ENCODE measurements at places on chromosomes 1 and 21.

DNA sequence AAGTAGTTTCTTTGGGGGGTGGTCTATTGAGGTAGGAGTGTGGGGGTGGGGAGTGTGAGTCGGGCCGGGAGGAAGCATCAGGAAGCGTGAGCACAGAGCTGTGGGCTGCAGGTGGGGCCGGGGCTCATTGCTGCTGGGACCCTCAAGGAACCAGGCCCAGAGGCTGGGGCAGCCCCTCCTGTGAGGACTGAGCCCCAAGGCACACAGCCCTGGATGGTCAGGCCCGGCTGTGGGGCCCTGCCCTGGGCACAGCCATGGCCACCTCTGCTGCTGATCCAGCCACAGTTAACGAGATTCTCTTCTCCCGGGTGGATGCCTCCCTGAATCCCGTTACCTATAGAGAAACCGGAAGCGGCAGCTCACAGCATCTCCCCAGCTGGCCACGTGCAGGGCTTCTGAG lies 22.9 kb upstream of the SUMO3 start:
- DNase-seq: no peak

GRCh38 chr21:35207322-35207721 lies 158.2 kb upstream of the RUNX1 start:
- DNase-seq: no peak

GRCh38 chr1:17215545-17215890 lies 10.6 kb downstream of the PADI1 start:
- no peak for DNase-seq

GRCh38 chr1:159851407-159851806 lies 11.1 kb downstream of the VSIG8 start:
- DNase-seq: no peak

DNA sequence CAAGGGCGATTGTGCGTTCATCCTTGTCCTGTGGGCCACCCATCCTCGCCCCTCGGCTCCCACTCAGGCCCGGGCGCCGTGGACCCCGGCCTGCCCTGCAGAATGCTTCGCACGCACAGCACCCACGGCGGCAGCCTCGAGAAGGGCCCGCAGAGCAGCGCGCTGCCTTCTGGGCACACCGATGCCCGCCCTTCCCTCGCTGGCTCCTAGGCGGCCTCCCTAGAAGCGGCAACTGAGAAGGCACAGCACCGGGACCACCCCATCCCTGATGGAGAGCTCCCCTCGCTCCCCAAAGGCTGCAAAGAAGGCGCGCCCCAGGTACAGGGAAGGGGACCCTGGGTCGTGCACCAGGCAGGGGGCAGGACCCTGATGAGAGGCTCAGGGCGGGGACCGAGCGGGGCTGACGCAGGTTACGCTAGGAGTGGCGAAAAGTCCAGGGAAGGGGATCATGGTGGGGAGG lies 971 bp downstream of the CAPZB start:
- DNase-seq: no peak

GRCh38 chr21:43659136-43660000 lies at the start of the genes HSF2BP and RRP1B:
HSF2BP (minus strand) TSS chr21:43659488; CDS start chr21:43658096, 1,392 bp downstream.
RRP1B (plus strand) TSS chr21:43659560; CDS start chr21:43659665, 105 bp downstream.
- peak; percentile 90 for DNase-seq

DNA sequence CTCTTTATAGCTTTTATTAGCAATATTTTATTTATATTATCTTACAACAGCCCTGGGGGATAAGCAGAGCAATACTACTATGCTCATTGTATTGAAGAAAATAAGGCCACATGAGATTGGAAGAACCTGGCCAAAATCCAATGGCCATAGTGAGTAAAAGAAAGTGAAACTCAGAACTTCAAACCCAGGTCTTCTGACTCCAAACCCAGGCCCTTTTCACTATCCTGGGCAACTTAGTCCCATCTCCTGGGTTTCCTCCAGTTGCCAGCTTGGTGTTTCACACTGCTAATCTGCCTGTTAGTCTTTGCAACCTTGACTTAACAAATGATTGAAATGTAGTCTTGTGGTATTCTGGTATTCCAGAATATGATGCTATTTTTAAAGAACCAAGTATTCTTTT lies 22.4 kb upstream of the EXO1 start:
- no peak for DNase-seq

DNA sequence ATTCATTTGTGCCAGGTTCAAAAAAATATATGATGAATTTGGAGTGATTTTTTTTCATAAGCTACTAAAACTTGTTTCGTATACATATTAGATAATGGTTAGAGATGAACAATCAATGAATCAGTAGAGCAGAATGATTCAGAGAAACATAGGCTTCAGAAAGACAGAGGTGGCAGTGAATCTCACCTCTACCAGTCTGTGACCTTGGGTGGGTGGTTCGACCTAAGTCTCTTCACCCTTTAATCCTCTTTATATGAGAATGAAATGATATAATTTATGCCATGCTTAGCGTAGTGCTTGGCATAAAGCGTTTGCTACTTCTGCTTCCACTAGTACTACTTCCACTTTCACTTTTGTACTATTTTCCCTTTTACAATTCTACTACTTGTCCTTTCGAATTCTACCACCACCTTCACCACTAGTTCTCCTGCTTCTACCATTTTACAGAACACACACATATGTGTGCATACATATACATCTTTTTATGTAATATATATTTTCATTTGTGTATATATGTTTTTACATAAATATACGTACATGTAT lies 45.1 kb downstream of the FYB2 start:
- DNase-seq: no peak

- peak; percentile 49 for DNase-seq
Observed at GRCh38 chr1:165187031-165188009, 169.2 kb downstream of the LMX1A start.

- DNase-seq: no peak
Observed at GRCh38 chr1:234258071-234258470, 115.2 kb upstream of the COA6 start.

- DNase-seq: no peak
Observed at GRCh38 chr1:7827126-7827955, 25.5 kb downstream of the UTS2 start.

- peak; percentile 99 for DNase-seq
Observed at GRCh38 chr1:3900150-3900968, at the start of gene C1orf174. C1orf174 (minus strand) TSS chr1:3900272; CDS start chr1:3900186, 86 bp downstream.

DNA sequence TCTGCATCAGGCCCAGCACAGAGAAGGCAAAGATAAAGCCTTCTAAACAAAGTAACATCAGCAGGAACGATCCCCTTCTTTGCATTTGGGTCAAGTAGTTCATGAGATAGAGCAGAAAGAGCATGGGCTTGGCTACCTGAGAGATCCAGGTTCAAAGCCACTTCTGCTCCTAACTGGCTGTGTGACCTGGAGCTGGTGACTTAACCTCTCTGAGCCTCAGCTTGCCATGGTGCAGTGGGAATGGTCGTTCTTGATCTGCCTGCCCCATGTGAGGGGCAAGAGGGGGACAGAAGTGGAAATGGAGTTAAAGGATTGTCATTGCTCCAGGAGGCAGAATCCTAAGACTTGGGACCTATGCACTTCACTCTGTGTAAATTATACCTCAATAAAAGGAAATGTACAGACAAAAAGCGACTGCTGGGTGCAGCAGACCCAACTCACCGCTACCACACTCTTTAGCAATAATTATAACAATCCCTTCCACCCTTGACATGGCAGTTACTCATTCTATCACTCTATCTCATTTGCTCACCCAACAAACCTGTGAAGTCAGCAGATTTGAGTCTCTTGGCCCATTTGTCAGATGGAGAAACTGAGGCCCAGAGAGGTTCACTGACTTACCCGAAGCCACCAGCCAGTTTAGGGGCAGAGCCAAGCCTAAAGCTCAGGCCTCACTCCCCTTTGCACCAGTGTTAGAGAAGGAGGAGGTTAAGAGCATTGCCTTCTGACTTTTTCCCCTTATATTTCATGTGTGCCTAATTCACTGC lies 1.5 kb upstream of the MATN1 start:
- no peak for DNase-seq

GRCh38 chr1:87508247-87508787 lies 179.6 kb downstream of the LMO4 start:
- DNase-seq: no peak

DNA sequence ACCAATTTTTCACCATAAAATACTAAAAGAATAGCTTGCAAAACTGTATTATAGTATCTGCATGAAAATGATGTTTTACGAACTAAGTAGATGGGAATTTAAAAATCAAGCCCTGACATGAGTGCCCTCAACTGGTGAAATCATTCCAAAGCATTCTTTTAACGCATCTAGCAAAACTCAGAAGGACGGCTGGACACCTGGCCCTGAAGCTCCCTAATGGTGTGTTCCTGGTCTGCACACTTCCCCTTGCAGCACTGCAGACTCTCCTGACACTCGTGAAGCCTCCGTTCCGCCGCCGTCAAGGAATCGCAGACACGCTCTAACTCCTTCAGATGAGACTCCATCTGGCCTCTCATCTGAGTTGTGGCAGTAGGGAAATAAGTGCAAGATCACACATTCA lies 39.9 kb downstream of the ODF2L start:
- no peak for DNase-seq

DNA sequence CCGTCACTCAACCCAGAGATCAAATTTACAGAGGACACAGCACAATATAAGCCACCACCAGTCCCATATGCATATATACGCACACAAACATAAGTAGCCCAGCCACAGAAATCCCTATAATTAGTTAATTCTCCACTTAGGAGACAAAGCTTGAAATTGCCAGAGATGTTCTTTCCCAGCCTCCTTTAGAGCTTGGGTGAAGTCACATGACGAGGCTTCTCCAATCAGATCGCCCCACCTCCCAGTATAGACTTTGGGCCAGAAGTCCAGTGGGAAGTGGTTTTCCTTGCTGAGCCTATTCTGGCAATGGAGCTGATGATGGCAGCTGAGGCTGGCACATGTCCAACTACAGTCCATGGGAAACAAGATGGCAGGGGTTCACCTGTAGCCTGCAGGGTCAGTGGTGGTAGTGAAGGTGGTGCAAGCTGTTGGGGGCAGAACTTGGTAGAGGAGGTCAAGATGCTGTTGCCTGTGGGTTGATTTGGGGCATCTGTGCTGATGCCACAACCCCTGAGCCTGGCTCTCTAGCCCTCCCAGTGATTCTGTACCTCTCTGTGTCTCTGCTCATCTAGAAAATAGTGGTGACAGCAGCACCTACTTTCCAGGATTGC lies 535.9 kb downstream of the MATN1 start:
- no peak for DNase-seq

DNA sequence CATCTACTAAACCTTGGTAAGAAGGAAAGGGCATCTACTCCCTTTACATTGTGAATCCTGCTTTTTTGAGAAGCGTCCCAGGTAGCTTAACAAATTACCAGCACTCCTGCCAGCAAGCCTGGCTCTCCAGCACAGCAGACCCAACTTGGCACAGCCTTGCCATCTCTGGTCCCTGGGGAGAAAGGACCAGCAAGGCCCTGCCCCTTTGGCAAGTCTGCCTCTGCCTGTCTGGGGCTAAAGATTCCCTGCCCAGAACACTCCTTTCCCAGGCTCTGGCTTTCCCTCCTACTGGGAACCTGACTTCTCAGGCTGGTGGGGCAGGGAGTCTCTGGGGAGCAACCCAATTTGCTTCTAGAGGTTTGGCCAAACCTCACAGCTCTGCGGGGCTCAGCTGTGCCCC lies 68.5 kb downstream of the ATP2B4 start:
- DNase-seq: no peak

DNA sequence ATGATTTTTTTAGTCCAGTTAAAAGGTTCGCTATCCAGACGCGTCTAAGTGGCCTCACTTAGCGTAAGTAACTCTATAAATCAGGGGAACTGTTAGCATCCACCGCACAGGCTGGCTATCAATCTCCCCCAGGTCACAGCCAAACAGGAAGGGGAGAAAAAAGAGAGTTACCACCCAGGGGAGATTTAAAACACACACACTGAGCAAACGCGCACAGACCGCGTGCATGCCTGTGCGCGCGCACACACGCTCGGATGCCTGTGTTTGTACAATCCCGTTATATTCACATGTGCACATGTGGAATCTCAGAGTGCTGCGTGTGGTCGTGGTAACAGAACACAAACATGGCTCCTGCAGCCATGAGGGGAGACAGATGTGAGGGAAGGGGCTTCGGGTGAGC lies 125.4 kb downstream of the CASZ1 start:
- no peak for DNase-seq

GRCh38 chr1:57819893-57820292 lies 396.0 kb upstream of the DAB1 start:
- no peak for DNase-seq

GRCh38 chr1:3312898-3313575 lies 141.4 kb upstream of the ARHGEF16 start:
- DNase-seq: no peak

DNA sequence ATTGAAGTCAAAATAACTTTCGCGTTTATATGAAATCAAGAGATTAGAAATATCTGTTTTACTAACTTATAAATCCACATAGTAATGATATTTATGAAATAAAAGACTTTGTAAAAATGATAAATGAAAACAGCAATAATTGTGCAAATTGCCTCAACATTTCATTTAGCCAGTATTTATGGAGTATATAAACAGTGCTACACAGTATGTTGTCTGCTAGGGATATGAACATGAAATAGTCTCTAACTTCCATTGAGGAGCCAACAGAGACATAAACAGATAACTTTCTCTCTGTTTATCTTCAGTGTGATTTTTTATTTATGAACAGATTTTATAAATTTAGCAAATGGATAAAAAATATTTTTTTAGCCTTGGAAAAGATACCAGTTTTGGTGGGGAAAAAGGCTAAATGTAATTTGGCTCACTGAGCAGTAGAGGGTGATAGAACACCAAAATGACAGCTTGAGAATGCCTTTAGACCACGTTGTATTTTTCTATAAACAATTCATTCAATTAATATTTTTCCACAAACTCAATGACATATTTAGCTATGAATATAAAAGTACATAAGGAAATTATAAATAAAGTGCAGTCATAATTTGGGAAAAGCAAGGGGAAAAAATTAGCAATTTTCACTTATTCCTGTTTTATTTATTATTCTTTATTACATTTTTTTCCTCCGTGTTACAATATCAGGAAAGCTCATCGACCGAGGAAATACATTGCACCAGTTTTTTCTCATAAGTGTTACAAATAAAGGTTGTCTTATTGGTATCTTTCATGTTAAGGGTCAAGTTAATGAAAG lies 47.5 kb upstream of the EEIG2 start:
- peak; percentile 12 for DNase-seq
